Nephron progenitor cell (in vitro differentiated cells): ENCODE measurements at places on chromosomes 5 and 9.

GRCh38 chr9:34744295-34745221 lies 34.6 kb upstream of the CCL21 start:
- no peak for DNase-seq

DNA sequence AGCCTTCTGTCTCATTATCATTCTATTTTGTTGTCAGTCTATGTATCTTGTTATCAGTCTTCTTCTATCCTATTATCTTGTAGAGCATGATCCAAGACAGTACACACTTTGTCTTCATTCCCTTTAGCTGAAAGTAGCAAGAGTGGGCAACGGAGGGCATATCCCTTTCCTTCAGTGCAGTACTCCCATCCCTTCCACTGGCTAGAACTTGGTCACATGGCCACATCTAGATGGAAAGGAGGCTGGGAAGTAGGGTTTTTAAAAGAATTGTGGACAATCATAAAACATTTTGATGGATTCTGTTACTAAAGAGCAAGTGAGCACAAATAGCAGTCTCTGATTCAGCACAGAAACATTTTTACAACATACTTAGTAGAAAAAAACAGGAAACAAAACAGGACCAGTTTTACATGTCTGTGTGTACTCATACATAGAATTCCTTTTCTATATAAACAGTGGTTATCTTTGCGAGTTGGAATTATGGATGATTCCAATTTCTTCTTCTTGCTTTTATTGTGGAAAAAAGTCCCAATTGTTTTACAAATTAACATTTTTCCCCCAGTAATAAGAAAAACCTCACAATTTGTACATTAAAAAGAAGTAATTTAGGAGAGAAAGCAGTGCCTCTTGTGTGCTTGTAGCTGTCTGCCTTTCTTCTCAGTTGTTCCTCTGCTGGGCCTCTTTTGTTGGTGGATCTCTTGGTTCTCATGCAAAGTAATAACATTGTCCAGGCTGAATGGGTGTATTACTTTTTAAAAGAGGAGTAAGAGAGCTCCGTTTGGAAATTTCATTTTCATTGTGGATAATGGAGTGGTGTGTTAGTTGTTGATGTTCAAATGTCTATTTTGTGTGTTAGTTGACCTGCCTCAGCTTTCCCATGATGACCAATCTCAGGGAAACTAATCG lies 410.9 kb upstream of the TRPC7 start:
- DNase-seq, result no peak

DNA sequence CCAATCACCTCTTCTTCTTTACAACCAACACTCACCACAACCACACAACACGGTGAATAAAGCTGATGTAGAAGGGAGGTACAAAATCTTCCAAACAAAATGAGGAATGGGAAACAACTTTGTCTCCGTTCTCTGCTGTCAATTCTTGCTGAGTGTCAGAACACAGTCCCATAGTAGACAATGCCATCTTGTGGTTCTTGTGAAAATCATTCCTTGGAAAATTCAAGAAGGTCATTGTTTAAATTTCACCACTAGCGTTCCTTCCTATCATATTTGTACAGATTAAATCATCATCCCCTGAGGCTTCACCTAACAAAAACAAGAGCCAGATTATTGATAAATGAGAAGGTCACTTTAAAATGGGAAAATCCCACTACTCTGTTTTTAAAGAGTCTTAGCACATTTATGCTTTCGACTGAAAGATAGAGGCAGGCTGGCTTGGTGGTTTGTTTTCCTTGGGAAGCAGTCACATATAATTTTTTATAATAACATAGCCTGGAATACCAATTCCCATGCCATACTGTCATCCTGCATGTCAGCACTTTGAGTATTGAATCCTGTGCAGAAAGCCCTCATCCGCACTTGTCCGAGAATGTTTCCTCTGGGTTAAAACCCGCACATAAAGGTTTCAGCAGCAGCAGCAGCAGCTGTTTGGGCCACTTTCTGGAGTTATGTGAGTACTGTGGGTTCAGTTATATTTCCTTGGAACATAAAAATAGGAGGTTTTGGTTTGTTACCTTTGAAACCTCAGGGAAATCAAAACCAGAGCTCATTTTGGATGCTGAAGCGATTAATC lies 395.0 kb upstream of the SMARCA2 start:
- no peak for DNase-seq

- peak; percentile 41 for DNase-seq
Observed at GRCh38 chr9:132160802-132161742, 786 bp upstream of the NTNG2 start.

- DNase-seq, result no peak
Observed at GRCh38 chr5:84603568-84604185, 219.0 kb upstream of the EDIL3 start.

DNA sequence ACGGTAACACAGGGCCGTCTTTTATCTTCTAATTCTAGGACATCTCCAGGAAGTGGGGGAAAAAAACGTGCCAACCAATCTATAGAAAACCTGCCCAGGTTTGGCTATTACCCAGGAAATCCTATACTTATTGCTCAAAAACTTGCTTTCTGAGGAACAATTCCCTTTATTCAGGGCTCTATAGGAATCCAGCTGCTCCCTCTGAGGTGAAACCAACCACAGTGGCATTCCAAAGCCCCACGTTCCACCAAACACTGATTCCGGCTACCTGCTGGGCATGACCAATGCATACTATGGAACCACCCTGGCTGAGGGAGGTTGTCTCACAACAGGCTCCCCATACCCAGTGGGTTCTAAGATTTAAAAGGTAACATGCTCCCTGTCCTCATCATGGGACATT lies 57.6 kb downstream of the GLIS3 start:
- DNase-seq, result no peak

- DNase-seq, result no peak
Observed at GRCh38 chr9:21527579-21527978, 45.5 kb upstream of the IFNE start.

- DNase-seq, result no peak
Observed at GRCh38 chr9:26262421-26263107, 584.3 kb upstream of the TUSC1 start.

DNA sequence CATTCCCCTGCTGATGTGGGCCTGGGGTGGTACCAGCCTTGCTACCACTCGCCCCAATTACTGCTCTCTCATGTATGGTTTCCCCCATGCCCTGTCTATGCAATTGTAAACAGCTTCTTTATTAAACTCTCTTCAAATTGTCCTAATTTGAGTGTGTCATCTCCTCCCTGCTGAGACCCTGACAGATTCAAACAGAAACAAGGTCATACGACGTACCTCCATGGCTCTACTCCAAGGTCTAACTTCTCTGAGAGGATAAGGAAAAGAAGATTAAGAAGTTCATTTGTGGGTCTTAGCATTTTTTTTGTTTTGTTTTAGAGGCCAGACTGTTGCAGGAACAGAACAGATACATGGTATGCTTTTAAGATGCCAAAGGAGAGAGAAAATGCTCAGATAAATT lies 38.0 kb downstream of the ABITRAM start:
- no peak for DNase-seq

- no peak for DNase-seq
Observed at GRCh38 chr9:96061293-96061987, 185.9 kb downstream of the ERCC6L2 start.

DNA sequence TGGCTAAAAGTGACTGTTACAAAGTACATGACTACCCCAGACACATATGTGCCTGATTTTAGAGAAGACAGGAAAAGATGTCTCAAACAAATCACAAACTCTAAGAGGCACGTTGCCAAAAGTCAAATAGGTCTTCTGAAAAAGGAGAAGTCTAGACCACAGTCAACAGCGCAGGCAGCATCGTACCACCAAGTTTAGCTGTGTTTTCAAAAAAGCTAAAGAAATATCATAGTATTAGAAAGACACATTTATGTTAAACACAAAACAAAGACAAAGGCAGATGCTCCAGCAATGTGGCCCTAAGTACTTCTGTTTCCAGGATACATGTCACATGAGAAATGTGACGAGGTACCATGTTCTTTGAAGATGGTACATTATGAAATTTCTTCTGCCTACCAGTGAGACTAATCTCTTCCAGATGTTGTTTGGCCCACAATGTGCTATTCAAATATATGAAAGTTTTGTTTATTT lies 43.5 kb downstream of the LPAR1 start:
- no peak for DNase-seq

GRCh38 chr5:117665121-117665520 lies 1090.5 kb upstream of the SEMA6A start:
- DNase-seq, result no peak

DNA sequence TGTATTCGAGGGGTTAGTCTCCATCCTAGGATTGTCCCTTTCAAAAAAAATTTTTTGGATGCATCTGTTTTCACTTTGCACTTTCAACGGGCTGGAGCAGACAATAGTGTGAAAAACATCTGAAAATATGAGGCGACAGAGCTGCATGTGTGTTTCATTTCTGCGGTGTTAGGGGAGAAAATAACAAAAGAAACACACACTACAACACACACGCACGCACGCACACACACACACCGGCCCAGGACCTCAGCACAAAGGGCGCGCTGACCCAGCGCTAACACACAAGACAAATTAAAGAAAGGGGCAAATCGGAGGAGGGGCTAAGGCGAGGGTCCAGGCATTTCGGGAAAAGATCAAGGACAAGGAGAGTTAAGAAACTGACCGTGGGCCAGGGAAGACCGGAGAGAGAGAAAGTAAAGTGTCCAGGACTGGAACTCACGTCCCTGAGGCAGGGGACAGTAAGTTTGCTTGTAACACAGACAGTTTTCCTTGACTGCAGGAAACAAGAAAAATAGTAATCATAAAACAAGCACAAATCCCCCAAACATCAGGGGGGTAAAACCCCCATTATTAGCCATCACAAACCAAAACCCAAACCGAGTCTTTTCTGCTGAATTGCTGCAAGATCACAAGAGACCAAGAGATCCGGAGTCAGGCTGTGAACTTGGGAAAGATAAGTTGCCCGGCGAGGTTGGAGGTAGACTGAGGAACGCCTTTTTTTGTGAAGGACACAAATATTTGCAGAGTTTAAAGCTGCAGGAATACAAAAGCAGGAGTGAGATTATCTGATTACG lies 302.1 kb downstream of the PARP8 start:
- DNase-seq, result peak; percentile 17

GRCh38 chr5:115649541-115649940 lies 23.7 kb upstream of the TMED7 start:
- DNase-seq, result no peak

GRCh38 chr5:140550147-140551079 lies 3.0 kb downstream of the EIF4EBP3 start:
- no peak for DNase-seq

- no peak for DNase-seq
Observed at GRCh38 chr5:133242221-133242835, 190.5 kb downstream of the HSPA4 start.

DNA sequence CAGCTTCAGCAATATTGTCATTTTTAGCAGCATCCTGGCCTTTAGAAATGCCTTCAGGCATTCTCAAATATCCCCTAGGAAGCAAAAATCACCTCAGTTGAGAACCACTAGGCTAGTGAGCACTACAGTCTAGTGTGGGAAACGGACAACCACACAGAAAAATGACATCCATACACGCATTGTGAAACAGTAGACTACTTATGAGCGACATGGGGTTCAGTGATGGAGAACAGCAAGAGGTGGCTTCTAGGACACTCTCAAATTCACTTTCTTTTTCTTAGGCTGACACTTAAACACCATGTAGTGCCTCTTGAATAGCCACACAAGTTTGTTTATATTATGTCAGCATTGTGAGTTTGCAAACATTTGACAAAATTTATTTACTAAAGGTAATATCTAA lies 203.0 kb downstream of the KDM4C start:
- DNase-seq, result no peak

DNA sequence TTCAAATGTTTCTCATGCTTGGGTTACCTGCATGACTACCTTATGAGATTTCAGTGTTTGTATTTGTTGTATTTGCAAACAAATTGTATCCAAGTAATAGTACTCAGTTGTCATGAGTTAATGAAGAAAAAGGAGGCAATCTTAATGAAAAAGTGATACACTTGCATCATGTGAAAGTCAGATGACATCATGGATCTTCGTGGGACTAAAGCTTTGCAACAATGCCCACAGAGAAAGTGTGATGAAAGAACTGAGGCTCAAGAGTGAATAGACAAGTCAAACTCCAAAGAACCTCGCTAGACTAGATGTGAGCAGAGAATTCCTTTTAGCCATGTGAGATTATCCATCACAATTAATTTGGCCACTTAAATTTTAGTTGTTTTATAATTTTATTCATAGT lies 75.4 kb upstream of the ADRB2 start:
- DNase-seq, result no peak

- peak; percentile 96 for DNase-seq
Observed at GRCh38 chr5:6712577-6713273, 507 bp upstream of the TENT4A start.

DNA sequence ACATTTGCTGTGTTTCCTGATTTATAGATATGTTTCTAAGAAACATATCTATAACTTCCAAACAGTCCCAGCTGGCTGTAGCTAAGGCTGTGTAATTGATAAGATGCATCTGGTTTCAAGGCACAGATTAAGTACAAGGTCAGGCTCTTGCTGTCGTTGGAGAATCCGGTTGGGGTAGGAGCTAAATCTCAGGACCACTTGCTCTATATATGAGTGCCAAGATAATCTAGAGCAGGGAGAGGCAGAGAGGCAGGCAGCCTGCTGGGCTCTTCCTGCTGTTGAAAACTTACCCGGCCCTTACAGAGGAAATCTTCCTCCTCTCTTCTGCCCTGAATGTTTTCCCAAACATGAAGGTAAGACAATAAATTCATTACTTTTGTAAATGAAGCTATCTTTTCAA lies at the start of gene C7:
Gene C7, plus strand, starts transcription at position 234 of the 400 bp plus-strand sequence. Its CDS starts 114 bp downstream, at position 348.
- no peak for DNase-seq

DNA sequence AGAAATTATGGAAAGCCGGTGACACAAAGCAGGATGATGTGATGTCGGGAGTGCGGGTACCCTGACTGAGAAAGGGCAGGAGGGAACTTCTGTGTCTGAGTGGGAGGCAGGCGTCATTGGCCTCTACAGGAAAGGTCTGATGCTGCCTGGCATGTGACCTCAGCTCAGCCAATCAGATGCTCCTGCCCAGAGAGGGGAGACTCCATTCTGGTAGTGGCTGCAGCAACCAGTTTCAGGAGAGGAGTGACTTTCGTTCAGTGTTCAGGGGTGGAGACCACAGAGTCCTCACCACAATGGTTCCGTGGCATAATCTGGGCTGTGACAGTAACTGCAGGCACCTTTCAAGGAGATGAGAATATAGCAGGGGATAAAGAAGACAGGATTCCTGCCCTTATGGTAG lies 6.7 kb upstream of the SFXN1 start:
- no peak for DNase-seq

GRCh38 chr5:165526357-165526756 lies 2020.9 kb downstream of the MAT2B start:
- no peak for DNase-seq
